ENCODE measurements at places on chromosomes 1 and 21.

GRCh38 chr21:31187499-31187898, 149.2 kb upstream of the KRTAP19-8 start:
- DNase-seq = no peak

GRCh38 chr21:45382697-45382997, 22.3 kb upstream of the COL18A1 start:
- DNase-seq = no peak

- no peak for DNase-seq
These were observed 135.8 kb upstream of the PBX1 start for GRCh38 chr1:164423136-164423535.

GRCh38 chr1:19067182-19067911, 110.9 kb upstream of the IFFO2 start:
- no peak for DNase-seq
